WTC11 (cell line): ENCODE measurements at places on chromosomes 13 and 19. TPM values are rescaled to one million over a fixed set of nuclear protein-coding genes. Genes with fewer than 3 reads are reported as not detected.

GRCh38 chr19:17294051-17294891, 9.0 kb downstream of the ABHD8 start:
- peak; percentile 91 for DNase-seq

Gene NOVA2
- 11.3 to 15.6 TPM (median 15.4 TPM) in 3 replicates for total RNA-seq

DNA sequence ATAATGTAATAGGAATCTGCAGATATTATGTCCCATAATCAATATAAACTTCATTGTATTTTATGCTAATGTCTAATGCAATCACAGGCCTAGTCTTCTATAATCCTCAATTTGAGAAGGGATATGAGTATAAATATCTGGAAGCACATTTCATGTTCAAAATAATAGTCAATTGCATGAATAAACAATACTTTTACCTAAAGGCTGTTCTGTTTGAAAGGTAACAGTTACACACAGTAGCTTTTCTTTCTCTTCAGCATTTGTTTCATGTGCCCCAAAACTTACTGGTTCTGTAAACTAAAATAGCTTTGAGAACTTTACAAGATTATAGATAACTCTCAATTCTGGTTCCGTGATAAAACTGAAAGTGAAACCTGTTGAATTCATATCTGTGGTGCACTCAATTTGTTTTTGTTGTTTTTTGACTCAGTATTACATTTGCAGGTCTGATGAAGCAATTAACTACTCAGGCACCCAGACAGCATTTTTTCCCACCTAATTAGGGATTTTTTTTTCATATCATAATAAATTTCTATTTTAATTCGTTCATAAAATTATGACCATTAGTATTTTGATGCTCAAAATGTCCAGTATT, 1193.8 kb downstream of the SLITRK1 start:
- DNase-seq: no peak

DNA sequence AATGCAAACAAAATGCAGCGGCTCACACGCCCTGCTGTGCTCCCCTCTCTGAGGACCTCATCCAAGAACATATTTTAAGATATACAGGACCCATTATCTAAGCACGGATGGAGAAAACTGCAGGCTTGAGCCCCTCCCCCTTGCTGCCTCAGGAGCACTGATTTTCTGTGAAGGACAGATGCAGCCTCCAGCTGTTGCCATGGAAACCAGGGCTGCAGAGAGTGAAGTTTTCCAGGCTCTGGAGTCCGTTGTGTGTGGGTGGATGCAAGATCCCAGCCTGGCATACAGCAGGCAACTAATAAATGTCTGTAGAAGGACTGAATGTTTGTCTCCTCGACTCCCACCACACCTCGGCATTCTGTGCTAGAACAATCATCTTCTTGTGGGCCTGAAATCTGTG, 105.6 kb upstream of the PEG3 start:
- DNase-seq: no peak

DNA sequence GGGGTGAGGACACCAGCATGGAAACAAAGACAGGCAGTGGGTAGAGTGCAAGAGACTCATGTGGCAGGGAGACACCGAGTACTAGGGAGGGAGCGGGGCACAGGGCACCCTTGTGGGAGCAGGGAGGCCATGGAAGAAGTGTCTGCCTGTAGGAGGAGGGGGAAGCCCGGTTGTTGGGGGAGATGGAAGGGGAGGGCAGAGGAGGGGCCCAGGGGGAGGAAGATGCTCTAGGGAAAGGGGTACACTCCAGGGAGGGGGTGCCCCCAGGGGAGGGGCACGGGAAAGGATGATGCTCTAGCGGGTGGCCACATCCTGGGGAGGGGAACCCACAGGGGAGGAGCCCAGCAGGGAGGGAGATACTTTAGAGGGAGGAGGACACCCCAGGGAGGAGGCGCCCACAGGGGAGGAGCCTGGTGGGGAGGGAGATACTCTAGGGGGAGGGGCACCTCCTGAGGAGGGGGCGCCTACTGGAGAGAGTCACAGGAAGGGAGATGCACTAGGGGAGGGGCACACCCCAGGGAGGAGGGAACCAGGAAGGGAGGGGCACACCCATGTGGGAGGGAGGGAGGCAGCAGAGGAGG, 24.9 kb downstream of the CPAMD8 start:
- DNase-seq: no peak

DNA sequence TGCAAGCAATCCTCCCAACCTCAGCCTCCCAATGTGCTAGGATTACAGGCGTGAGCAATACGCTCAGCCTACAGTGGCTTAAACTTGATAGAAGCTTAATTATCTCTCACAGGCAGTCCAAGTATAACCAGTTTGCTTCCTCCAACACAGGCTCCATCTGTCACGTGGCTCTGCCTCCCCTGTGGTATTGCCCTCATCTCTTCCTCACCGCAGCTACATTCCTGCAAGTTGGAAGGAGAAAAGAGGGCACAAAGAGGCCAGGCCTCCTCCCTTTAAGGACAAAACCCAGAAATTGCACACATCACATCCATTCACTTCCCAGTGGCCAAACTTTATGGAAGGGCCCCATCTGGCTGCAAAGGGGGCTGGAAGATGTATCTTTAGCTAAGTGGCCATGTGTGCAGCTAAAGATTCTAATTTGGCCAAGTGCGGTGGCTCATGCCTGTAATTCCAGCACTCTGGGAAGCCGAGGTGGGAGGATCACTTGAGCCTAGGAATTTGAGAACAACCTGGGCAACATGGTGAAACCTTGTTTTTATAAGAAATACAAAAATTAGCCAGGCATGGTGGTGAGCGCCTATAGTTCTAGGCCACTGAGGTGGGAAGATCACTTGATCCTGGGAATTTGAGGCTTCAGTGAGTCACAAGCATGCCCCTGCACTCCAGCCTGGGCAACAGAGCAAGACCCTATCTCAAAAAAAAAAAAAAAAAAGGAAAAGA, 3.1 kb upstream of the SDHAF1 start:
- DNase-seq: no peak

Gene ZNF536
- total RNA-seq: 0.34 to 0.37 TPM (median 0.35 TPM) in 3 replicates

- DNase-seq: peak; percentile 80
Measured at GRCh38 chr19:45406226-45407090, at the start of gene POLR1G. POLR1G (plus strand) TSS chr19:45406644; CDS start chr19:45406697, 53 bp downstream.

Gene ZNF426
- total RNA-seq: 27.1 to 30.3 TPM (median 27.2 TPM) in 3 replicates

GRCh38 chr13:30965380-30965779, 32.9 kb downstream of the TEX26 start:
- DNase-seq: no peak

- DNase-seq: no peak
Measured at GRCh38 chr13:58978331-58978730, 1185.4 kb downstream of the DIAPH3 start.

Gene ZNF284
- 1.7 to 3.0 TPM (median 2.7 TPM) in 3 replicates for total RNA-seq
